ENCODE measurements at places on chromosomes 16 and 17.

DNA sequence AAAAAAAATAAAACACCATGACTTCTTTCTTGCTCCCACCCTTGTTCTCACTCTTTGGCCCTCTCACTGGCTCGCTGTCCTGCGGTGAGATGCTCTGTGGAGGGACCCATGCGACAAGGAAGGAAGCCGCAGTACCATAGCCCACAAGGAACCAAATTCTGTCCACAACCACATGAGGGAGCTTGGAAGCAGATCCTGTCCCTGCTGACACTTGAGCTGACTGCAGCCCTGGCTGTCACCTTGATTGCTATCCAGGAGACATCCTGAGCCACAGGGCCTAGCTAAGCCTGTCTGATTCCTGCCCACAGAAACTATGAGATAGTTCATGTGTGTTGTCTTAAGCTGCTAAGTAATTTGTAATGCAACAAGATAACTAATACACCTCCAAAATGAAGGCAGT is 4.8 kb upstream of the MT2A start:
- peak; percentile 47 for DNase-seq

GRCh38 chr16:89623511-89624261 is 10.2 kb downstream of the DPEP1 start:
- no peak for DNase-seq

DNA sequence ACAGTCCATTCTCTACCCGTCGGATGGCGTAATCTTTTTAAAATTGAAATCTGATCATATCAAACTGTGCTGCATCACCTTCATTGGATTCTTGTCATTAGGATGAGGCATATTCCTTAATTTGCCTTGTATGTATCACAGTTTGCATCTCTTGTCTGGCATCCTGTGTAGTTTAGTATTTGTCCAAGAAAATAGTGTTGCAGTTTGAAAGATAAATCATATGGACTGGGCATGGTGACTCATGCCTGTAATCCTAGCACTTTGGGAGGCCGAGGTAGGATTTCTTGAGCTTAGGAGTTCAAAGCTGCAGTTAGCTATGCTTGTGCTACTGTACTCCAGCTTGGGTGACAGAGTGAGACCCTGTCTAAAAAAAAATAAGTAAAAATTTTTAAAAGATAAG is 5.8 kb upstream of the RSL1D1 start:
- DNase-seq, result no peak

- no peak for DNase-seq
These were observed 118.8 kb downstream of the C16orf95 start for GRCh38 chr16:87198328-87198832.

DNA sequence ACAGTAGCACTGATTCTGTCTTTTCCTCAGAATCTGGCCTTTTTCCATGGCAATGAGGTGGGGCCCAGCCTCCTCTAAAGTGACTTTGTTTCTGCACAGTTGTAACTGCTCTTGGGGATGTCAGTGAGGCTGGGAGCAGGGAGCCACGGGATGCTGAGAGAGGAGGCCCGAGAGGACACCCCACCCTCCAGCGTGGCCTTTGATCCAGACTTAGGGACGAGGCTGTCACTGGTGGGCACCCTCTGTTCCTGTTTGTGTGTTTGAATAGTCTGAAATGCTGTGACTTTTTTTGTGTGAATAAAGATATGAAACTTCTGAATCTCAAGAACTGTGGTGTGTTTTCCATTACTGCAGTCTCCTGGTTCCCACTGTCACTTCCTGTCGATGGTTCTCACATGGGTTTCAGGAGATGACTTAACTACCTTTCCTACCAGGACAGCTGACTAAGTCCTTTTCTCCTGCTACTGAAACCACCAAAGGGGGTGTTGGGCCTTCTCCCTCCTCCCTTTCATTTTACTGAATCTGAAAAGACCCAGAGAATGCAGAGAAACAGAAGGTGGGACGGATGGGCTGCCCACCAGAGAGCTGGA is 18.6 kb downstream of the KCTD2 start:
- no peak for DNase-seq

DNA sequence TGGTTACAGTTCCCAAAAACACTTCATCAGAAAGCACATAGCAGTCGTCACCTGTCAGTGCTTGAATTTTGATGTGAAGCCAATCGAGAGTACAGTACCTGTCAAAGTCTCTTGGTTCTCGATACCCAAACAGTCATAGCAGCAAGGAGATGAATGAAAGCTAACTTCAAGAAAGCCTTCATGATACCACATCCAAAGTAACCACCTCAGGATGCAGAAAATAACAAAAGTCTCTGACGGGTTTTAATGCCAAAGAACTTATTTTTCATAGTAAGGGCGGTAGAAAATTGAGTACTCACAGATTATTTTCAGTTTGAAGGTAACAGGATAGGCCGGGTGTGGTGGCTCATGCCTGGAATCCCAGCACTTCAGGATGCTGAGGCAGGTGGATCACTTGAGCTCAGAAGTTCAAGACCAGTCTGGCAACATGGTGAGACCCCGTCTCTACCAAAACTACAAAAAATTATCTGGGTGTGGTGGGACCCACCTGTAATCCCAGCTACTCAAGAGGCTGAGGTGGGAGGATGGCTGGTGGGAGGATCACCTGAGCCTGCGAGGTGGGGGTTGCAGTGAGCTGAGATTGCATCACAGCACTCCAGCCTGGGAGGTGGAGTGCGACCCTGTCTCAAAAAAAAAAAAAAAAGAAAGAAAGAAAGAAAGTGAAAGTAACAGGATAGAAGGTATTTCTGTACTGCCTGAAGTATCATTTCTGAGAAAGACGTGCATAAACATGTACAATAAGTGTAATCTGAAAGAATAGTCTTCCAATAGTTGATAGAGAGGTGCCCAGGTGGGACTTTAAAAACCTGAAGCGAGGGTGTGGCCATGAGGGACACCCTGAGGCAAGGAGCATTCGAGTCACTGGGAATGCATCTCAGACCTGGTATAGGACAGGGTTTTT is 15.4 kb downstream of the MFSD11 start:
- no peak for DNase-seq

DNA sequence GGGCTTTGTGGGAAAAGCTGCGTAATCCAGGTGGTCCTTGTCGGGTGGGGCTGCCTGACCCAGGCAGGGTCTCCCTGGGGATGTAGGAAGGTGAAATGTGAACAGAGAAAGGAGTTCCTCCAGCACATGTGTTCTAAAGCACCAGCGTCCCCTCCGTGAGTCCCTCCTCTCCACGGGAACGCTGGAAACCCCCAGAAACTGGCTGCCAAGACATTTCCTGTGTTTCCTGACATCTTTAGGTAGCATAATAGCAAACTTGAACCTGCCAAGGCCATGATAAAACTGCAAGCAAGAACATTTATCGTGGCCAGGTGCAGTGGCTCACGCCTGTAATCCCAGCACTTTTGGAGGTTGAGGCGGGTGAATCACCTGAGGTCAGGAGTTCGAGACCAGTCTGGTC is 12.6 kb upstream of the PYDC1 start:
- DNase-seq, result no peak

GRCh38 chr17:6589266-6589946 is 33.1 kb upstream of the PITPNM3 start:
- no peak for DNase-seq

- DNase-seq, result no peak
These were observed 120.6 kb downstream of the IRF8 start for GRCh38 chr16:86019446-86020047.

GRCh38 chr16:35391328-35391727 is 1931.9 kb downstream of the TP53TG3F start:
- peak; percentile 22 for DNase-seq

DNA sequence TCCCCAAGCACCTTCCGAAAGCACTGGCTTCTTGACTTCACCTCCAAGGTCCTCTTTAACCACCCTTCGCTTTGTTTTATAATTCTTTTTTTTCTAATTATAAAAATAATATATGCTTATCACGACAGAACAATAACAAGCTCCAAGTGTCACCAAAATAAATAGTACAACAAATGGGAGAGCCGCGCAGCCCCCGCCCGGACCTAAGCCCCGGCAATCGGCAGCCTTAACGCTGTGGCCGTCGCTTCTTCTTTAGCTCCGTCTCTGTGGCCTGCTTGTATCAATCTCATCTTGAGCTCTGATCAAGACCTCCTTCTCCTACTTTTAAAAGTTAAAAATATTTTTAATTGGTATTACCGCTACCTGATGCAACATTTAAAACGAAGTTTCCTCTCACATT is 42.7 kb downstream of the CYB5D2 start:
- no peak for DNase-seq

GRCh38 chr16:77549876-77550275 is 115.0 kb upstream of the ADAMTS18 start:
- DNase-seq, result no peak

- no peak for DNase-seq
These were observed 131.1 kb downstream of the ENGASE start for GRCh38 chr17:79205688-79206205.

DNA sequence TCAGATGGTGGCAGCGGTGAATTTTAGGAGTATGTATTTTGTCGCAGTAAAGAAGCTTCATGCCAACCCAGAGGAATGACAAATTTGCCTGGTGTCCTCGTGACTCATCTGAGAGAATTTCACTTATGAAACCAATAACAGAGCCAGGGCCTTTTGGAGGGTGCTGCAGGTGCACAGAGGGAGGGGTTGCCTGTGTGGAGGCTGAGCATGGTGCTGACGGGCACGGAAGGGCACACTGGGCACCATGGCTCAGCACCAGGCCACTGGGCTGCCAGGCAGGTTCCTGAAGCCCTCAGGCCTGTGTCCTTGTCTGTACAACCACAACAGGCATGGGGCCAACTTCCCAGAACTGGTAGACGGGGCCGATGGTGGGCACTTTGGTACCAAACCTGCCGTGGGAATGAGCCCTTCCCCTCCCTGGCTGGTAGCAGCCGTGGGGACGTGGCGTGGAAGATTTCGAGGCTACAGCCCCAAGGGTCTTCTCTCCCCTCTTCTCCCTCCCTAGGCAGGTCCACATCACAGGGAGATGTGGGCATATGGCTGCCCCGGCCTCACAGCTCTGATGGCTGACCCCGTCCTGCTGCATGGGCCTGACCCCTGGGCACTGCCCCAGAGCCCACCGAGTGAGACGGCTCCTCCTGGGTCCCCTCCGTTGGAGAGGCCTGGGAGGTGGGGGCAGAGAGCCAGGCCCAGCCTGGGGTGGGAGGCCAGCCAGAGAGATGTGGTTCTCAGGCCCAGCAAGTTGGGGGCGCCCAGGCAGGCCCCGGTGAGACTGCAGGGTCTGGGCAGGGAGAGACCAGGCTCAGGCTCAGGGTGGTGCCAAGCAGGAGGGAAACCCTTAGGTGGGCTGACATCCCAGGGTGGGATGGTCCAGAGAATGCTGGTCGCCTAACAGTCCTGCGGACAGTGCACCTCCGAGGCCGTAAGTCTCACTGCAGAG is 30.2 kb upstream of the ZNF469 start:
- DNase-seq, result no peak

GRCh38 chr16:66844342-66845079 is at the start of gene CA7:
Gene CA7, plus strand, starts transcription at chr16:66844414. Its CDS starts 74 bp downstream, at chr16:66844488.
- no peak for DNase-seq

- DNase-seq, result no peak
These were observed 1509.2 kb downstream of the CDH11 start for GRCh38 chr16:63612462-63613227.

DNA sequence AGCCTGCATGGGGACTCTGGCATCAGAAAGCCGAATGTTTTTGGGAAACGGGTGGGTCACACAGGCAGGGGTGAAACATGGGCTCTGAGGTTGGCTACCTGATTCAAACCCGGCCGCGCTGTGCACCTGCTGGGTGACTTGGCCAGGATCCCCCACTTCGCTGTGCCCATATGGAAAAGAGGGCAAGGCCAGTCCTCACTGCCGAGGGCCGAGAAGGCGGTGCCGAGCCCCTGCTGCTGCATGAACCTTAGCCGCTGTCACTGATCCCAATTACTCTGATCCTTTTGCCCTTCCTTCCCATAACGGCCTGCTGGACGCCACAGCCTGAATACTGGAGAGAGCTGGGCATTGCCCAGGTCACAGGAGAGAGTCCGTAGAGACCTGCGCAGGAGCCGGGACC is 17.7 kb downstream of the KDM8 start:
- DNase-seq, result no peak

GRCh38 chr17:34254146-34254545 is 939 bp upstream of the CCL2 start:
- DNase-seq, result no peak

- DNase-seq, result no peak
These were observed 130.9 kb downstream of the GSG1L start for GRCh38 chr16:27932542-27933135.

DNA sequence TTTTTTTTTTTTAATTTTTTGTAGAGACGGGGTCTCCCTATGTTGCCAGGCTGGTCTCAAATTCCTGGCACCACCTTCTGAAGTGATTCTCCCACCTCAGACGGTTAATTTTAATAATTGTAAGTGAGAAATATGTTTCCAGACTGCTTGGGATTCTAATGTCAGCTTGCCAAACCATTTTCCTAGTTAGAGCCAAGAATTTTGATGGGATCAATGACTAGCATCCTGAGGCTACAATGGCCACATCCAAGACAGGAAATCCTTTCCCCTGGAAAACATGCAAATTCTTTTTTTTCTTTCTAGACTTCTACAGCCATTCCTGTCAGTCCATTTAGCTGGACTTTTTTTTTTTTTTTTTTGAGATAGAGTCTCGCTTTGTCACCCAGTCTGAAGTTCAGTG is 32.6 kb downstream of the IGF2BP1 start:
- no peak for DNase-seq

DNA sequence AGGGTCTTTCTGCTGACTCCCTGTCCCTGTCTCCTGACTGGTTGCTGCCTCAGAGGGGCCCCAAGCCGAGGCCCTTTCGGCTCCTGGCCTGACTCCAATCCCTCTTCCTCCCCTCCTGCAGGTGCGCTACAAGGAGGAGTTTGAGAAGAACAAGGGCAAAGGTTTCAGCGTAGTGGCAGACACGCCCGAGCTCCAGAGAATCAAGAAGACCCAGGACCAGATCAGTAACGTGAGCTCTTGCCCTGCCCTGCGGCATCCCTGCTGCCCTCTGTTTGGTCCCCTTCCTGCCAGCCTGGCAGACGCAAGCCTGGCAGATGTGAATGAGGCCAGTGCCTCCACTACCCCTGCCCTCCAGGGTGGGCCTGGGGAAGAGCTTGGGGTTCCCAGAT is 27.1 kb upstream of the LASP1NB start:
- no peak for DNase-seq

DNA sequence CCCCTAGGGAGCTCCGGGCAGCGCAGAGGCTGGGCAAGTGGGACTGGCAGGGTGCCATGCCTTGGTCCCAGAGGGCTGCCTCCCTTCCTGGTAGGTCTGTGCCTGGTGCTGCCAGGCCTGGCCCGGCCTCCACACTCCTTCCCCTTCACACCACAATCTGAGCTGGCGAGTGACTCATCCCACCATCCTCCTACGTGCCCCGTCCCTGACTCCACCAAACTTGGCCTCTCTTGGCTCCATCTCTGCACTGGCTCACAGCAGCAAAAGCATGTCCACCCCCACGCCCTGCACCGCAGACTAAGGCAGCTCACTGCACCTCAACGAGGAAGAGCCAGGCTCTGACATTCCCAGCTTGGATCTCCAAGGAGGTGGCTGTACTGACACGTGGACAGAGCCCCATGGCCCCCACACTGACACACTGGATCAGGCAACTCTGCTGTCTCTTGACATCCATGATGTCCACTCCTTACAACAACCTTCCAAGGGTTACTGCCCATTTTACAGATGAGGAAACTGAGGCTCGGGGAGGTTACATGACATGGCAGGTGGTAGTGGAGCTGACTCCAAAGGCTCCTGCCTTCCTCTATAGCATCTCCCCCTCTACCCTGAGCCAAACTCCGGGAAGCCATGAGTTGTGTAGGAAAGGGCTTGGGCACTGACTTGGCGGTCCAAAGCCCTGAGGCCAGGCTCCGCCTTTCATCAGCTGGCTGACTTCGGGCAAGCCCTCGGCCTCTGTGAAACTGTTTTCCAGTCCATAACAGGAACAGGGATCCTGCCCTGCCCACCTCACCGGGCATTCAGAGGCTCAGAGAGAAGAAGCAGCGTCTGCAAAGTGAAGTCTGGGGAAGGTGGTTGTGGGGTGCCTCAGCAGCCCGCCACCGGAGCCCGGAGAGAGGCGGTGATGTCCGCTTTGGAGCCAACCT is 20.1 kb upstream of the KRT19 start:
- DNase-seq, result no peak
